ENCODE measurements at places on chromosomes 12 and 14.

DNA sequence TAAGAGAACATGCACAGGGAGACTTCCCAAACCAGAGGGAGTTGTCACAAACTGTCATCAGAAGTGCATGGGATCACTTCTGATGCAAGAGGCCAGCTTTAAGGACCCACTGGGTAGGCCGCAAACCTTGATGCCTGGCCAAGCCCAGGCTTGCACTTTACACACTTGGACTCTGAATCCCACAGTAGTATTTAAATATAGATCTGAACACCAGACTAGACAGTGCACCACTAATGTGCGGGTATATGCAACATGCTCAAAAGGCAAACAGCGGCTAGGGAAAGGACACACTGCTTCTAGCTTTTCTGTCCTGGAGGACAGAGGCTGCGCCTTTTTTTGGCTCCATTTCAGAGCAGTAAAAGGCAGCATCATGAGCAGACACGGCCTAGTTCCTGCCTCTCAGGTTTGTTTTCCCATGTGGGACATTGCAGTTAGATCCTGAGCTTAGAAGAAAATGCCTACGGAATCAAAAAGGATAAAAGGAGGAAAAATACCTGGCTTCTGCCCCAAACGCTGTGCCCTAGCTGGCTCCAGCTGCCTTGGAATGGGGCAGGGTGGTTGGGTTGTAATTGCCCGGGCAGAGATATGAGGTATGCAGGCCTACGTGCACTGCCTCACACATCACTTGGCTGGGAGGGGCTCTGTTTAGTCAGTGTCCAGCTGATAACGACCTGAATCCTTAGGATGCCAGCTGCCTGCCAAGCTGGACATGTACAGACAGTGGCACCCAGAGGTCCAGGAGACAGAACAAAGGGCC is 84.5 kb upstream of the EGLN3 start:
- DNase-seq, result no peak

GRCh38 chr14:24055971-24056799 is 4.4 kb downstream of the CARMIL3 start:
- DNase-seq, result no peak

- no peak for DNase-seq
Measured at GRCh38 chr12:47867495-47867941, 37.3 kb downstream of the VDR start.

DNA sequence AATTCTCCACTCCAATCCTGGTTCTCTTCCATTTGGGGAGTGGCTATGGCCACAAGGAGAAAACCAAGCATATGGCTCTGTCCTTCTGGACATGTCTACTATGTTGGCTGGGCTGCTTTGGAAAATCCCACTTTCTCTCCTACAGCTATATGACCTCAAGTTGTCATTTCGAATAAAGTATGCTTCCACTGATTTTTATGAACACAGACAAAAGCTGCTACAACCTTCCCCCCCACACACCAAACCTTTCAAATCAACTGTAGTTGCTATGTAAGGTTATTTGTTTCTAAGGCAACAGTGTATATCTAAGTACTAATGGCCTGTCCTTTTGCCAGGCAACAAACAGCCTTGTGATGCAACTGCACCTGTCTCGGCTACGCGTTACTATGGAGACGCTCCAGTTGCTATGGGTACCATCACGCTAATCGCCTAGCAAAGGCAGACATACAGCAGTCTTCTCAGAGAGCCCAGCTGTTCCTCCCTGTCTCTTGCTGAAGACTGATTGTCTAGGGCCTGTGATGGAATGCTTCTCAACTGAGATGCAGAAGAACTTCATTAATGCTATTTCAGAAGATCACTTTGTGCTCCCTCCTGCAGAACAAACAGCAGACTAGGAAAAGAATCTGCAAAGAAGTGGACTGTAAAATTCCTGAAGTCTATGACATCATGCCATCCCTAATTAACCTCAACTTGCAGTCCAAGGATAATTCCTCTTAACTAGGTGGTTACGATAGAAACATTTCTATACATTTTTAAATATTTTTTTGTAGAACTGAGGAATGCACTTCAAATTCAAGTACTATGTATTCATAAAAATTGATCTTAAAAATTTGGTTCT is 67.6 kb downstream of the FOXN3 start:
- DNase-seq, result no peak

DNA sequence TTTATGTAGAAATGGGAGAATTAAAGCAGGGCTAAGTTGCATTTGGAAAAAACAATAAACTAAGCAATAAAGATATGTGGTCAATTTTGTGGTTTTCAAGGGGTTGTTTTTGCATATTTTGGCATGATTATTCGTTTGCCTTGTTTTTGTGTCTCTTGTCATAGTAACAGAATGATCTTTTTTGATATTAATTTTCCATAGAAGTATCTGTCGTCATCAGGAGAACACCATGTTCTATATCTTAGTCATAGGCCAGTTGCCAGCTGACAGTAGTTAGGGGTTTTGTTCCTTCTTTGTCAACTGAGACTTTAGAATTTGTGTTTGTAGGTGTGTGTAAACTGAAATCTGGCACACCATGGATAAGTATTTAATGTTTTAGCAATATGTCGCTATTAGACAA is 1354.8 kb downstream of the LRFN5 start:
- no peak for DNase-seq

DNA sequence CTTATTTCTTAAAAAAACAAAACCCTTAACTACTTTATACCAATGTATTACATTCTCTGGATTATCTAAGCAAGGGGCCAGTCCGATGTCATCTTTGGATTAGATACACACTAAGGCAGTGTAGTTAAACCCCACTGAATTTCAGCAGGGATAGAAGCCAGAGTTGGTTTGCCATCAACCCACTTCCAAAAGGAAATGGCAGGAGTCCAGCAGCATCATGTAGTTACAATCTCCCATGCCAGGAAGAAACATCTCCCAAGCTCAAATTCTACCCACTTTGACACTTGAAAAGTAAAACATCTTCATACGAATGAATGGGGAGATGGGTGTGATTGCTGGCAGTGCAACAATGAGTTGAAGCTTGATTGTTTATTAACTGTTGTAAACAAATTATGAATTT is 203.5 kb upstream of the PLXNC1 start:
- no peak for DNase-seq

DNA sequence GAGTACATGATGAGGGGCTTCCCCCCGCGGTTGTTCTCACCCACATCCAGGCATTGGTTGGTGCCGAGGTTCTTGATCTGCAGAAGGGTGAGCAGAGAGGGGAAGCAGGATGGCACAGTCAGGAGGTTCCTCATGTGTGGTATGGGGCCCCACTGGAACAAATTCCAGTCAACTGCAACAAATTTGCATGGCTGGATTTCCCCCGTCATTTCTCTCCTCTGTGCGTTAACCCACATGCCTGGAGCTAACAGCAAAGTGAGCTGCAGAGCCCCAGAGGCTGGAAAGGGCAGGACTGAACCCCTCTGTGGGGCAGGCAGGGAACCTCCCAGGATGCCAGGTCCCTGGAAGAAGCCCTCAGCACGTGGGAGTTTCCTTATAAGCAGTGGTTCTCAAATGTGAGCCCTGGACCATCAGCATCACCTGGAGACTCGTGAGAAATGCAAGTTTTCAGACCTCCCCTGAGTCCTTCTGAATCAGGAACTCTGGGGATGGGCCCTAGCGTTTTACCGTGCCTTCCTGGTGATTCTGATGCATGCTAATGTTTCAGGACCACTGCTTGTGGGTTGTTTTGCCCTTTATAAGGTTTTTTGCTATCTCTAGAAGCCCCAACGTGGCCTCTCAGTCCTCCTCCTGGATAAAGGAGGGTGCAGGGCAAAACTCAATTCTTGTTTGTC is 11.0 kb upstream of the CELA1 start:
- DNase-seq, result no peak

DNA sequence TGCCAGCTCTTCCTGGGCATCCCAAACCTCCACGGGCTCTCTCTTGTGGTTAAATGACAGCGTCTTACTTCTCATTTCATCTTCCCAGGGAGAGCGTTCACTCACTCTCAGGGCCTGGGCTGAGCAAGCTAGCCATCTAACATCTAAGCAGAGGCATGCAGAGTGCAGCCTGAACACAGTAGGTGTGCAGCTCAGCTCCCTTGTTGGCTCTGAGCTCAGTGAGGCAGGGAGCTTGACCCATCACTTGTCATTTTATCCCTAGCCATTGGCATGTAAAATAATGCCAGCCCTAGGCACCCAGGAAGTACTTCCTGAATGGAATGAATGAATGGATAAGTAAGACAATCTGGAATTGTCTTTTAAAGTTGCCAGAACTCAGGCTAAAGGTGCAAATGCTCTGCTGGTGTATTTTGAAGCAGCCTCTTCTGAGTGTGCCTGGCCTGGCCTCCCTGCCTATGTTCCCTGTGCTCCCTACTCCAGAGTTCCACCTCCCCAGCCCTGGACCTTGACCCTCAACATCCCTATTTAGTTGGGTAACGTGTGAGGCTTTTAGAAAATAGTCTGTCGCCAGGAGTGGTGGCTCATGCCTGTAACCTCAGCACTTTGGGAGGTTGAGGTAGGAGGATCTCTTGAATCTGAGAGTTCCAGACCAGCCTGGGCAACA is 9.5 kb upstream of the MEG3 start:
- no peak for DNase-seq

DNA sequence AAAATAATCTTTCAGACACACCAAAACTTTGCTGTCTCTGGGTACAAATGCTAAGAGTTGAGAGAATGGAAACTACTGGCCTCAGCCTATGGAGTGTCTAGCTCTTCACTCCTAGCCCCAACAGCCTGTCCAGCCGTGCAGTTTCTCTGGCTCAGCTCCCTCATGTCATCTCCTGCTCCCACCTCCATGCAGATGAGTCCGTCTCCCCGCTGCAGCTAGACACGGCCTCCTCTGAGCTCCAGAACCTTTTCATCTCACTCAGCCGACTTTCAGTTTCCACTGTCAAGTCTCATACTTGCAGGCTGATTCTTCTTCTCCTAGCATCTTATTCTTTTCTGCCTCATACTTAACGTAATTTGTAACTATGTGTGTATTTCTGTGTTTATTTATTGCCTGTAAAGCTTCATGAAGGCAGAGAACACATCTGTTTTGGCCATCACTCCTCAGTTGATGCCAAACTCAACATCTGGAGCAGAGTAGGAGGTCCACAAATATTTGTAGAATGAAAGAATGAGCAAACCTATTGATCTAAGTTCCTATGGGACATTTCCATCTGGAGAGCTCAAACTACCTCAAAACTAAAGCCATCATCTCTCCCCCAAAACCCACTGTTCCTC is 139.8 kb upstream of the PWP1 start:
- no peak for DNase-seq

DNA sequence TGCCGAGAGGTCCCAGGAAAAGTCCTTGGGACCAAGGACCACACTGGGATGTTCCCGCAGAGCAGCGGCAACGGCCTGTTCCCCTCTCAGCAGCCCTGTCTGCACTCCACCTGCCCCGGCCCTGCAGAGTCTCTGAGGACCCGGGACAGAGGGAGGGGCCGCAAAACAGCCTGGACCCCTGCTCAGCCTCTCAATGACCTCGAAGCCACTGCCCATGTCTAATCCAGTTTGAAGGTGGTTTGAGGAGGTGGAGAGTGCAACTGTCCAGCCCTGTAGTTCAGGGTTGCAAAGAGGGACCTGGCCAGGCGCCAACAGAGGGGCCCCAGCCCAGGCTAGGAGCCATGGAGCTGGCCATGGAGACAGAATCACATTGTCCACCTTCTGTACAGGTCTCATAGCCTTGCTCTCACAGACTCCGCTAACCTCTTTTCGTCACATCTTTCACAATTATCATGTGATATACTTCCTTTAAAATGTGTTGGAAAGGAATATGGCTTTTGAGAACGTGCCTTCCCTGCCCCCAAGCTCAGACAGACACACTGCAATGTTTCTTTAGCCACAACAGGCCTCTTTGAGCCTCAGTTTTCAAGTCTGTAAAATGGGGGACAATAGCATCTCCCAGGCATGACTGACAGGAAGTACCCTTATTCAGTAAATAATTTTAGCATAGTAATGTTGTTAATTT is 49.3 kb downstream of the ACTN1 start:
- DNase-seq, result peak; percentile 20

GRCh38 chr12:118361889-118362288 is 10.8 kb downstream of the TAOK3 start:
- peak; percentile 58 for DNase-seq

DNA sequence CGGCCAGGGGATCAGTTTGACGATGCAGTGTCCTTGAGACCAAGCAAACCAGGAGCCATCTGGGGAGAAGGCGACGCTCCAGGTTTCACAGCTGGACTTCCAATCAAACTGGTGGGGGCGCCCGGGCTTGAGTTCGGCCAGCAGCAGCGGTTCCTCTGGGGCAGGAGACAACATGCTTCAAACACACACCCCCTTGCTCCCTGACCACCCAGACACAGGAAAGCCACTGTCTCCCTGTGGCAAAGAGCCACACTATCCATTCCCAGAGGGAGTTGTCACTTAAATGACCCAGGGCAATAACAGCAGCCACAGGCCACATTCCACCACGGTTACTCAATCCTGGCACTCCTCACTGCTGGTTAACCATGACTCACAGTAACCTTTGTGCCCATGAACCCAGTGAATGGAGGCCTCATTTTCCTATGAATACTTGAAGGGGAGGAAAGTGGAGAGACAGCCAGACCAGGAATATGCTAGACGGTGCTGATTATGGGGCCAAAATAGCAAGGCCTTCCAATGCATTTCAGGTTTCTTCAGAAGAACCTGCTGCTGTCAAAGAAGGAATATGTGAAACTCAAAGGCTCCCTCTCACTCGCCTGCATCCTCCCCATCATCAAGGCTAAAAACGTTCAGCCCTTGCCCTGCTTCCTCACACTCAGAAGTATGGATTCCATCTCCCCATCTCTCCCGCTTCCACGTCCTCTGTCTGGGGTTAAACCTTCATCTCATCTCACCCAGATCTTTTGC is 8.5 kb downstream of the WSB2 start:
- DNase-seq, result peak; percentile 34

DNA sequence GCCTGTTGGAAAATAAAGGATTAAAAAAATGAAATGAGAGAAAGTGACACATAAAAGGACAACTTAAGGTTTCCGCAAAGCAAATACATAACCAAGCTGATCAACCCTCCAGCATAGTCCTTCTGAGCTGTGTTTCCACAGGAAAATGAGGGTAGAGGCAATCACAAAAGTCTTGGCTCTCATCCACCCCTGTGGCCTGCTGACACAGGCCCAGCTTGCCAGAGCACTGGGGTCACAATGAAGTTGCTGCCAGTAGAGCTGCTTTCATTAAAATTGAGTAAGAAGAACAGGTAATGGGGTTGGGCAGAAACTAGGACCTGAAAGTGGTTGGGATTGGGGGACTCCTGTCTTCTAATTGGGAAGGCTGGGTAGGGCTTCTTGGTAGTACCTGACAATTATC is 65.9 kb downstream of the RERG start:
- DNase-seq, result no peak

- DNase-seq, result peak; percentile 69
Measured at GRCh38 chr12:96143392-96143791, 50.8 kb upstream of the ELK3 start.

DNA sequence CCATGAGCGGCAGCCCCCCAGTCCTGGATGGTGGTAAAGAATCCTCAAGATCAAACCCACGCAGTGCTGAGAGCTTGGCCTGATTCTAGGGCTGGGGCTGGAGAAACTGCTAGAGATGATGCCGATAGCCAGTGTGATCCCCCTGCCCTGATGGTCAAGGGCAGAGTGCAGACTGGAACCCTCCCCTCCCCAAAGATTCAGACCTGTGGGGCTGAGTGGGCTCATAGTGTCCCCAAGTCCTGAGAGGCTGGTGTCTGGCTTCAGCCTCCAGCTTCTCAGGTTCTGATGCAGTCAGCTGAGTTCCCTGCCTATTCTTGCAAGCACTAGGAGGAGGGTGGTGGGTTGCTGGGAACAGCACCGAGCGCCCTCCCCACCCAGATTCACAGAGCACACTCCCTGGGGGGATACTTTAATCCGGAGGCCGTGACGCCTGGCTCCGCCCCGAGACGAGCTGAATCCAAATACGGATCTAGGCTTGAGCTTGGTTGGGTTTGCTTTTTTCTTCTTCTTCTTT is 11.9 kb downstream of the RHOF start:
- no peak for DNase-seq

GRCh38 chr12:89799316-89799715 is 90.7 kb upstream of the ATP2B1 start:
- no peak for DNase-seq

All from AML-193 (cell line).